ENCODE measurements at places on chromosomes 3 and 15.

DNA sequence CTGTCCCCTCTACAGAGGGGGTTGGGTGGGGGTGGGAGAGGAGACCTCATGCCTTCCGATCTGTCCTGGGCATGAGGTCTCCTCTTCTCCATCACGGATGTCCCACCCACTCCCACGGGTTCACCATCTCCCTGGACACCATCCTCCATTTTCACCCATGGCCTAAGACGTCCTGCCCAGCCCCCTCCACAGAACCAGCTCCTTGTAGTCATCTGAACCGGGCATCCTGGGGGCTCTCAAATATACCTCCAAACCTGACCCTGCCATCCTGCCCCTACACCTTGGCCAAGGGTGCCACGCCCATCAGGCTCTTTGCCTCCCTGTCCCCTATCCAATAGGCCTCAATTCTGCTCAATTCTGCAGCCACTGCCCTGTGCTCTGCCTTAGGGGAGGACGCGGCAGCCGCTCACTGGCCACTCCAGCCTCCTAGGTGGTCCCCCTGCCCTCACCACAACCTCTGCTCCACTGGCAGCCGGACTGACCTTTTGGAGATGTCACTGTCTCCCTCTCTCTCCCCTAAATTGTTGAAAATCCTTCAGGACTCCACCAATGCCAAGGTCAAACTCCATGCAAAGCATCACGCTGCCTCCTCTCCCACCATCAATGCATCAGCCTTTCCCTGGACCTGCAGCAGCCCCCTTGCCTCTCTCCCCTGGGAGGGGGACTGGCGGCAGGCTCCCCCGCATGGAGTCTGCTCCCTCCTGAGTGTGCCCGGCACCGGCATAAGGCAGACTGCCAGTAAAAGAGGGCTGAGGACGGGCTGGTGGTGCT, 9.4 kb upstream of the ANPEP start:
- DNase-seq, result no peak

- DNase-seq, result peak; percentile 77
These were observed 497 bp upstream of the RPLP1 start for GRCh38 chr15:69451951-69452691.

- DNase-seq, result no peak
These were observed 21.3 kb upstream of the EHD4 start for GRCh38 chr15:41993472-41994170.

GRCh38 chr15:49877117-49877872, 241.7 kb downstream of the ATP8B4 start:
- no peak for DNase-seq

- no peak for DNase-seq
These were observed 18.1 kb downstream of the CHSY1 start for GRCh38 chr15:101233651-101234280.

DNA sequence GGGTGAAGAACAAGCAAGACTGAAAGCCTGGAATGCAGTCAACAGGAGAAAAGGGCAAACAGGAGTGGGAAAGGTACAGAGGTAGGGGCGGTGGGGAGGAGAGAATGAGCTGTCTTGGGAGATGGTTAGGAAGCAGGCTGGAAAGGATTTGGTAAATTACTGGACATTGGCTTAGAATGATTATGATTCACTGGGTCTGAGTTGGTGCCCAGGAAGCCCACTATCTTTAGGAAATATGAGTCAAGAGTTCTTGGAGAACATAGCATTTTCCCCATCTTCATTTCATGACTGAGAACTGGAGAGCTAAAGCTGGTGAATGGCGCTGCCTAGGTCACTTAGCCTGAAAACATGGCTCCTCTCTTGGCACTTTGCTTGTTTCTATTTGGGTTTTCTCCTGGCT, 74.7 kb upstream of the C3orf80 start:
- DNase-seq, result no peak

- DNase-seq, result no peak
These were observed 3.2 kb downstream of the NEIL1 start for GRCh38 chr15:75349851-75350588.

DNA sequence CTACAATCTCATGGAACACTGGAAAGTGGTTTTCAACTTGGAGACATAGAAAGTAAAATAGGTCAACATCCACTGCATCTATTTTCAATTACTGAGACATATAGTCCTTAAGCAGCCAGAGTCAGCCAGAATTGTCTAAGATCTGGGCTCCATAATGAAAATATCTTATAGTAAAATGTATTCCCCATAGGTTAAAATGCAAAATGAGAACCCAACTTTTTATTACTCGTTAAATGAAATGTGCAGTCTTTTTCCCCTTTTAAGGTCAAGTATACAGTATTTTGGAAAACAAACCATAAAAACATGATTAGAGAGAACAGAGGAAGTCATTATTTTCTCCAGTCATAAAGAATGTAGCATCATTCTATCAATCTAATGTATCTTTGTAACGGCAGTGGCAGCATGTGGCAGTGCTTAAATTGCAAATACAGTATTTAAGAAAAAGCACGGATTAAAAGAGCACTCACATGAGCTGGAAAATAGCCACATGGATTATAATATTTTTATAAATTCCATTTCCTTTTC, 64.4 kb upstream of the CPB1 start:
- no peak for DNase-seq
